ENCODE measurements at places on chromosomes 4 and X. TPM values are rescaled to one million over a fixed set of nuclear protein-coding genes. Genes with fewer than 3 reads are reported as not detected.

GRCh38 chr4:9845791-9846493 lies 64.5 kb downstream of the DRD5 start:
- DNase-seq, result no peak

Gene NSG1
- not detected for total RNA-seq

Gene BEX2
- 16.8 TPM for total RNA-seq

DNA sequence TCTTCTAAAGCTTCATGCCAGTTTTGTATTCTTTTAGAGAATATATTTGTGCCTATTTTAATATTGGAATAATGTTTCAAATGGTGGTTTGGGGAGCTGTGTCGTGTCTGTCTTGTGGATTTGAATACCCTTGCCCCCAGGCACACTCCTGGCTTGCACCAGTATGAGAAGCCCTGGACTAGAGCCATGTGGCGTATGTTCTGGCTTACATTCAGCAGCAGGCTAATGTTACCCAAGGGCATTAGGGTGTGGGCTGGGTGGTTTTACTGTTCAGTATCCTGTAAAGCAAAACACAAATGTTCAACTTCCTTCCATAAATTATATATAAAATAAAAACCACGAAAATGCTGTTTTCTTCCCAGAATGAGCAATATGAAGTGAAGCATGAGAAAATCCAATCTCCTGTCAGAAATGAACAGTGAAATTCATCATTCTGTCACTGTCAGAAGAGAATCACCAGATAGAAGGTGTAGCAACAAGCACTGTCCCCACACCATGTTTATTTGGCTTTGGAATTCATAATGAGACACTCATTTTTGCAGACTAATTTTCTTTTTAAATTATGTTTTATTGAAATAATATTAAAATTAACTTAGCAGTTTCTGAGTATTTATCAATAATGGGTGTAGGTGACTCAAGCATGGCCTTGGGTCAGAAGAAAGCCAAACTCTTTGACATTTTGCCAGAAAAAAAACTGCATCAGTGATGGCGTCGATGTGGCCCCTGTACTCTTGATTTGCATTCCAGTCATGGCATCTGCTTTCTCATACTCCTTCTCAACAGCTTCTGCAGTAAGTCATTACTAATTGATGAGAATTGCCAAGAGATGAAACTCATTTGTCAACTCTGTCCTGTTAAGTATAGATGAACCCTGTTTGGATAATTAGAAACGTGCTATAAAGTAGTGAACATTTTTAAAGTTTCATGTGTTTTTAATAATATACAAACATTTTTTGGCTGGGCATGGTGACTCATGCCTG lies 43.8 kb downstream of the WWC2 start:
- DNase-seq, result no peak

DNA sequence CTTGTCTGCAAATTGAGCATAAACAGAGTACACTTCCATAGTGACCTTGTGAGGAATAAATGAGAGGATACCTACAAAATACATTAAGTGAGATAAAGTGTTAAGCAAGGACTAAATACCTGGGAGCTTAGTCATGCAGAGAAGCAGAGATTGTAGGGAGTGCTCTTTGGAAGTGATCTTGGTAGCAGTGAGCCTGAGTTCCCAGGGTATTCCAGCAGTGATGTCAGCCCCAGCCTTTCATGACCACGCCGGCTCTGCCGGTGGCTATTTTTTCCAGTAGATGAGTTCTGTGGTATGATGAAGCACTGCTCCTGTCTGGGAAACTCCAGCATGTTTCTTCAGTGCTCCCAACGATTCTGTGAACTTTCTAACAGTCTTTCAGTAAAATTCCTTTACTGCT lies 391.5 kb upstream of the IGFBP7 start:
- DNase-seq, result no peak

GRCh38 chr4:120034913-120035312 lies 31.7 kb downstream of the MAD2L1 start:
- DNase-seq, result no peak

- no peak for DNase-seq
Observed at GRCh38 chr4:116839826-116840225, 245.6 kb downstream of the TRAM1L1 start.

DNA sequence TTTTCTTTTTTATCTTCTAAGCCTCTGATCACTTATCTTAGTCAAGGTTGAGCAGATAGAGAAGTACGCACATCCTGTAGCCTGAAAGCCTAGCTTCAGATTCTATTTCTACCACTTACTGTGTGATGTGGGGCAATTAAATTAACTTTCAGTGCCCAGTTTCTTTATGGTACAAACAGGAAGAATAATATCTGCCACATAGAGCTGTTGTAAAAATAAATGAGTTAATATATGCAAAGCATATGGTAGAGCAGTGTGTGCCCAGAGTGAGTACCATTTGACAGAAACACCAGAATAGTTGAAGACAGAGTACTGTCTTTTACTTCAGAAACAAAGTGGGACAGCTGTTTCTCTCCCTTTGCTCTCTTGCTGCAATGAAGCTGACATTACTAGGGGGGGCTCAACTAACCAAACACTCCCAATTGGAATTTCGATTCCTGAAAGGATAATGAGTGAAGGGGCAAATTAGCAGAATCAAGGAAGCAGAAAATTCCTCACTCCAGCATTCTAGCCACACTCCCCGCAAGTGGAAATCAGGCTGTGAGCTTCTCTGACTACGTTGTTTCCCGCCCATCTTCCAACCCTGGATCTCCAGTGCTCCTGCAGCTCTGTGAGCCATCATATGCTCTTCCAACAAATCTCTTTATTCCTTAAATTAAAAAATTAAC lies 80.4 kb downstream of the MAPK10 start:
- DNase-seq, result no peak

DNA sequence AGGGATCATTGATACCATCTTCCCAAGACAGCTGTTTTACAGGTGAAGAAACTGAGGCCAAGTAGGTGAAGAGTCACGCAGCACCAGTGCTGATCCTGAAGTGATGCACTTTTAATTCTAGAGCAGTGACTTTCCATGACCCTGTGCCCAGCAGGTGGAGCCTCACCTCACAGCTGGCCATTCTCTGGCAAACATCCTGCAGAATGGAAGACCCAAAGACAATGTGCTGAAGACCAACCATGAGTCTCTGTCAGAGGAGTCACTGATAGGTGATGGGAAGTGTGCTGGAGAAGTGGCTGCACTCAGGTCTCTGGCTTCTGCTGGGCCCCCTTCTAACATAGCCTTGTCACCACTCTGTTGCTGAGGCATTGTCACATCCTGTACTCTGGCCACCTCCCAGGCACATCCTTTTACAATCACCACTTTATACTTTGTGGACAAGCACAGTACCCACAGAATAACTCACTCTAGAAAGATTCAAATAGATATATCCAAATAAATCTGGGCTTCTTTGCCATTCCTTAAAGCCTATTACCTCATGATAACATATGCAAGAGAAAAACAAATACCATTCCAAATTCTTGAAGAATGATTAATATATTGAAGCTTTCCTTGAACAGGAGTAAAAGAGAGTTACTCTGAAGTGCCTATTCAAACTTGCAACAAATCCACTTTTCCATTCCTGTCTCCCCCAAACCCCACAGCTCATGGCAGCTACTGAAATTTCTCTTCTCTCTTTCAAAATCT lies 64.1 kb upstream of the SCOC start:
- no peak for DNase-seq

Data from natural killer cell (primary cell).